Naive B cell (primary cell): ENCODE measurements at places on chromosomes 7 and 10. TPM values are rescaled to one million over a fixed set of nuclear protein-coding genes. Genes with fewer than 3 reads are reported as not detected.

LRRC61 gene
- 23.9 TPM for polyA plus RNA-seq

NPFFR1 gene
- not detected for polyA plus RNA-seq

TRPV6 gene
- not detected for polyA plus RNA-seq

DNA sequence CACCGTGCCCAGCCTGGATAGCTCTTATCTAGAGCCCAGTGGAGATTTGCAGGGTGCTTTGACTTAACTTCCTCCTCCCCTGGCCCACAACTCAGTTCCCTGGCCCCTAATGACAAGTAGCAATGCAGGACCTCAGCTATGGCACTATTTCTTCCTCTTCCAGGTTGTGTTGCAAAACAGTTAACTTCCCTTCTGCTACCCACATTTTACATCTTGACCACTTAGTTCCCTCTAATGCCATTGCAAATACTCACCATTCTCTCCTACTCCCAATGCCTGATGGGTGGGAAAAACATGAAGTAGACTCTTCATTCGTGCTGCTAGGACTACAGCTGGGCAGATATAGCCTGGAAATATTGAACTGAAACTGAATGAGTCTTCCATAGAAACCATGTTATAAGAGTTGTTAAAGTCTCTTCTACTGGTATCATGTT lies 39.1 kb upstream of the FGL2 start:
- H3K27me3 ChIP-seq = no peaks in the 10 kb centered on the region
- H3K4me1 ChIP-seq = peaks cover 11% of the 10 kb centered on the region
- no peaks in the 10 kb centered on the region for H3K36me3 ChIP-seq
- no peak for DNase-seq
